ENCODE measurements at places on chromosomes 7 and 10. TPM values are rescaled to one million over a fixed set of nuclear protein-coding genes. Genes with fewer than 3 reads are reported as not detected.

DNA sequence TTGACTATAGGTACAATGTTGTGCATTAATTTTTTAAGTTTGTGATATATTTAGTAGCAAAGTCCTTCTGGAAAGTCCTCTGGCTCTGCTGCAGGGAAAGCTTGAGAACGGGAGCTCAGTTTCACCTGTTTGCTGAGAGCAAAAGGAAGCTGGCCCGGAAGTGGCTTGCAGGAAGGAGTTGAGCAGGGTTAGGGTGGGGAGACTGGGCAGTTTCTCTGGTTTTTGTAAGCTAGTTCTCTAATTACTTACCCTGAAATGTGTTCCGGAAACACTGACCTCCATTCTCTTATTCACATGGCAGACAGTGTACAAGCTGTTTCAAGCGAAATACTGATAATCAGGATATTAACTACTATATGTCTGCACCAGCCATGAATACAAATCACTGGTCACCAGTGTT, 22.3 kb downstream of the MAP3K8 start:
- peaks cover 21% of the 10 kb centered on the region for H3K36me3 ChIP-seq
- H3K4me1 ChIP-seq = peaks cover 7% of the 10 kb centered on the region
- H3K27me3 ChIP-seq = no peaks in the 10 kb centered on the region

DNA sequence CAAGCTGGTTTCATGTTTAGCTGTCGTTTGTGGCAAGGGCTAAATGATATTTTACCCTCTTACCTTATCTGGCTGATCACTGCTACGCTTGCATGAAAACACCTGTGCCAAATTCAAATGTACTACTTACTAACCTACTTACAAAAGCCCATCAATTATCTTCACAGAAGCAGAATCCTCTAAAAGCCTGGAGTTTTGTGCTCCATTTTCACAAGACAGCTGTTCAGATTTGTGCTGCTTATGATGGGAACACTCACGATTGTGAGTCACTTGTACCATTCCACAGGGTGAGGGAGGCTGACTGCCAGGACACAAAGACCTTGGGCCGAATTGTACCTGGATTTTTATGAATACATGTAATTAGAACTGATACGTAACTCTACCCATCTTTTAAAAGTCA, 245.0 kb upstream of the NPY start:
- peaks cover 8% of the 10 kb centered on the region for H3K4me1 ChIP-seq
- H3K4me3 ChIP-seq = no peak overlapping the region
- no peak for DNase-seq
- no peaks in the 10 kb centered on the region for H3K27me3 ChIP-seq
- H3K36me3 ChIP-seq = no peaks in the 10 kb centered on the region

DNA sequence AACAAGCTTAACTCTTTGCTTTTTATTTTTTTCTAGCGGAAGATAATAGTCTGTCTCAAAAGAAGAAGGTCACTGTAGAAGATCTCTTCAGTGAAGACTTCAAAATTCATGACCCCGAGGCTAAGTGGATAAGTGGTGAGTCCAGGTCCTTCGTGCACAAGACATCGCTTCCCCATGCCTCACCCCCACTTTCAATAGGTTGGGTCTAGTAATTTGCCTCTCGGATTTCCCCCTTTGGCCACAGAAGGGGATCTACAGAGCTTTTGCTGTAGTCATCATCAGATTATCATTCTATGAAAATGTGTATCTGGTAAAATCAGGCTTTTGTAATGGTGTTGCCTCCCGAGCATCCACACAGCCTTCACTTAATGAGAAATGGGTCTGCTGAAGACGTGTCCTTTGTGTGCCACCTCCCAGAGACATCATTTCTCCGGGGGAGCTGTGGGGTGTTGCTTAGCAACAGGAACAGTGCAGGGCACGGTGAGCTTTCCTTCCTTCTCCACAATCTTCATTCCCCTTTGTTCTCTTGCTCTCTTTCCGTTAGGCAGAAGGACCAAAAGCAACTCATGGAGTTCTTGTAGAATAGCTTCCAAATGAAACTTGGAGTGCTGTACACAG, 422.8 kb downstream of the DPP6 start:
- no peaks in the 10 kb centered on the region for H3K4me1 ChIP-seq
- H3K27me3 ChIP-seq = no peaks in the 10 kb centered on the region
- no peak overlapping the region for H3K4me3 ChIP-seq
- no peaks in the 10 kb centered on the region for H3K36me3 ChIP-seq
- no peak for DNase-seq

GRCh38 chr7:95865716-95866371, 93.5 kb downstream of the DYNC1I1 start:
- H3K27me3 ChIP-seq = no peaks in the 10 kb centered on the region
- DNase-seq = peak; percentile 72
- H3K36me3 ChIP-seq = no peaks in the 10 kb centered on the region
- no peak overlapping the region for H3K4me3 ChIP-seq
- H3K4me1 ChIP-seq = no peaks in the 10 kb centered on the region
- no peak overlapping the region for H3K27ac ChIP-seq

GRCh38 chr7:106281127-106281526, 3.7 kb downstream of the NAMPT start:
- no peak overlapping the region for H3K27ac ChIP-seq
- H3K27me3 ChIP-seq = no peaks in the 10 kb centered on the region
- no peak for DNase-seq
- peaks cover 20% of the 10 kb centered on the region for H3K4me1 ChIP-seq
- H3K4me3 ChIP-seq = no peak overlapping the region

DNA sequence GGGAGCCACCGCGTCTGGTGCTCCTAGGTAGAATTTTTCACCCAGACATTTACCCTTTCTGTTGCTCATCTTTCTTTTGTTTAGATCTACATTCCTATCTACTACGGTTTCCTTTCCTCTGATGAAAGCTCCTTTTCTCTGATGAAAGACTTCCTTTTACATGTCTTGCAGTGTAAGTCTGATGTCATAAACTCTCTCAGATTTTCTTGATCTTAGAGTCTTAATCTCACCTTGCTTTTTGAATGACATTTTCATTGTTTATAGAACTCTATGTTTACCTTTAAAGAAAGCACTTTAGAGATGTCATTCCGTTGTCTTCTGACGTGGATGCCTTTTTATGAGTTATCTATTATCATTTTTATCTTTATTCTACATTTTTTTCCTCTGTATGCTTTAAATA, 171.8 kb upstream of the MTPN start:
- no peaks in the 10 kb centered on the region for H3K4me1 ChIP-seq
- no peak overlapping the region for H3K27ac ChIP-seq
- H3K4me3 ChIP-seq = no peak overlapping the region
- H3K36me3 ChIP-seq = no peaks in the 10 kb centered on the region

GRCh38 chr10:102462512-102463054, 11.2 kb upstream of the C10orf95 start:
- H3K27ac ChIP-seq = peak overlapping the region; percentile 9
- peaks cover 6% of the 10 kb centered on the region for H3K4me1 ChIP-seq
- peaks cover 3% of the 10 kb centered on the region for H3K27me3 ChIP-seq

- H3K4me1 ChIP-seq = peaks cover 17% of the 10 kb centered on the region
- H3K4me3 ChIP-seq = no peak overlapping the region
- no peak for DNase-seq
- peaks cover 28% of the 10 kb centered on the region for H3K27me3 ChIP-seq
Measured at GRCh38 chr7:41693150-41693997, 9.5 kb downstream of the INHBA start.

GRCh38 chr7:45118889-45119331, 7.4 kb upstream of the TBRG4 start:
- H3K4me3 ChIP-seq = no peak overlapping the region
- no peaks in the 10 kb centered on the region for H3K4me1 ChIP-seq
- no peaks in the 10 kb centered on the region for H3K27me3 ChIP-seq
- no peak overlapping the region for H3K27ac ChIP-seq
- no peak for DNase-seq
- no peaks in the 10 kb centered on the region for H3K36me3 ChIP-seq

DNA sequence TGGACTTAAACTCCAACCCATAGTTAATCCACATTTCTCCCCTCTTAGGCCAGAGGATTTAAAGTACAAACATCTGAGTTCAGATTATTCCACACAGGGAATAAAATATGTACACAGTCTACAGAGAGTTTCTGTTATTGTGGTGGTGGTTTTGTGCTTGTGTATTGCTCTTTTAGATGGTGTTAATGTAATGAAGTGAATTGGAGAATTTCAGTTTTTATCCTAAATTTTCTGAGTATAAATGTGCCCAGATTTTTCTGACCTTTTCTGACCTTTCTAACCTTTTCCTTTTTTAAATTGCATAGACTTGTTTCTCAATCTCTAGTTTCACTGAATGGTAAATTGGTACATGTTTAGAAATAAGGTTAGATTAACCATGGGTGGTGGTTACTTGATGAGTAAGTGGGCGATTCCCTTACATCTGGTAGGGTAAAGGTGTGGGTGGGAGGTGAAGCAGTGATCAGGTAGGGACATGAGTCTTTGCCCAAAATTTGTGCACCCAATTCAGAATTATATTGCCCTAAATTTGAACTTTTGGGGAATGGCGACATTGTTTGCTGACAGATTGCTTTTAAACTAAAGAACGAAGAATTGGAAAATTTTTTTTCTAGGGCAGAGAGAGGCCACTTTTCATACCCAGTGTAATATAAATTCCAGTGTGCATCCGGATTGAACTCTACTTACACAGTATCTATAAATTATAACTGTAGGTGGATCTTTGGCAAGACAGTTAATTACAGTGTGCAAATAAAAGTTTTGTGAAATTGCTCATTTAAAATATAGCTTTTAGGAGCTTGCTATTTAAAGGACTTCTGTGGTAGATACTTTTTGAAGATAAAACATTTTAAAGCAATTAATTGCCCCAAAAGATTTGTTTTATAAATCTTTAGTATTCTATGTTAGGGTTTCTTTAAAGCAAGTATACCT, 62.2 kb downstream of the ST7 start:
- peak overlapping the region; percentile 45 for H3K27ac ChIP-seq
- H3K36me3 ChIP-seq = no peaks in the 10 kb centered on the region
- no peak for DNase-seq
- H3K4me1 ChIP-seq = peaks cover 3% of the 10 kb centered on the region

- no peaks in the 10 kb centered on the region for H3K27me3 ChIP-seq
- no peak for DNase-seq
- no peaks in the 10 kb centered on the region for H3K36me3 ChIP-seq
- H3K4me3 ChIP-seq = no peak overlapping the region
Measured at GRCh38 chr7:135919071-135919841, 57.9 kb downstream of the MTPN start.

DNA sequence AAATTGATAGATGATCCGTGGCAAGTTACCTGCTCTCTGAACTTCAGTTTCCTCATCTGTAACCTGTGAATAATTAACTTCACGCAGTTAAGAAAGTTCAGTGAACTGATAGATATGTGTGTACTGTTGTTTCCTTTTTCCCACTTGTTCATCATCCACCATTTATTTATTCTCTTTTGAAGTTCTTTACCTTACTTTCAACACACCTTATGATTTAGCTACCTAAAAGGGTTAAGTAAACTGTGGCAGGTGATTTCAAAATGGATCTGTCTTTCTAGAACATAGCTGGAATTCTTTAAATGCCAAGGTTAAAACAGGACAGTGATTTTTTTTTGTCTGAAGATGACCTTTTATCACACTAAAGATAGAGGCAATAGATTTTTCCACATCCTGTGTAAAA, 27.4 kb upstream of the MALRD1 start:
- H3K4me1 ChIP-seq = no peaks in the 10 kb centered on the region
- H3K4me3 ChIP-seq = no peak overlapping the region
- DNase-seq = no peak

GRCh38 chr7:235576-236395, 43.4 kb downstream of the FAM20C start:
- H3K27ac ChIP-seq = peak overlapping the region; percentile 73
- no peak overlapping the region for H3K4me3 ChIP-seq
- no peaks in the 10 kb centered on the region for H3K27me3 ChIP-seq
- no peak for DNase-seq

DNA sequence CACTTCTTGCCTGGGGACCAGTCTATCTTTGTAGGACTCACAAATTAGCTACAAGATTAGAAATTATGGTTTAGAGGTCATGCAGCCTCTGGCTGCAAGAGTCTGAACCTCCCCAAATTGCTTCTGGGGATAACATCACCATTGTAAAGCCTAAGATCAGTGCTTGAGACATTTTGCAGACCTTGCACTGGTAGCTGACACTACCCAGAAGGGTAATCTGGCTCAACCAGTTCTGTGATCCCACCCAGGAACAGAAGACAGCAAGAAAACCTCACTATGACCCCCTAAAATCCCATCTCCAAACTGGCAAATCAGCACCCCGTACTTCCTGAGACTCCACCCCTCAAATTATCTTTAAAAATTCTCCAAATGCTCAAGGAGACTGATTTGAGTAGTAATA, 58.2 kb upstream of the CDK13 start:
- no peaks in the 10 kb centered on the region for H3K36me3 ChIP-seq
- DNase-seq = no peak
- no peaks in the 10 kb centered on the region for H3K4me1 ChIP-seq
- no peak overlapping the region for H3K4me3 ChIP-seq

DNA sequence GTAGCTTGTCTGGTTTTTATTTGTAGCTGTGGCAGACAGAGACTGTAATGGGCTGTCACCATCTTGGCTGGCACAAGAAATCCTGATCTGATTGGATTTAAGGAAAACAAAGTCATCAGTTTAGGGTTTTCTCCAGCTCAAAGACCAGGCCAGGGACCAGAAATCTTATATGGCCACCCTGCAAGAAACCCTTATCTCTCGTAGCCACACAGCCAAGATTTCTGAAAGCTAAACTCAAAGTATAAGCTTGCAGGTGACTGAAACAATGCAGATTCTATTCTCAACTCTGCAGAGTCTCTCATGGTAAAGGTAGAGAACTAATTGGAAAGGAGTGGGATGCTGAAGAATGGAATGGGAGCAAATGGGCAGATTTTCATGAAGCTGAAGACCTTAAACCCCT, 3.2 kb upstream of the ASB13 start:
- H3K27me3 ChIP-seq = peaks cover 3% of the 10 kb centered on the region
- no peak overlapping the region for H3K27ac ChIP-seq
- DNase-seq = no peak
- H3K36me3 ChIP-seq = no peaks in the 10 kb centered on the region

DNA sequence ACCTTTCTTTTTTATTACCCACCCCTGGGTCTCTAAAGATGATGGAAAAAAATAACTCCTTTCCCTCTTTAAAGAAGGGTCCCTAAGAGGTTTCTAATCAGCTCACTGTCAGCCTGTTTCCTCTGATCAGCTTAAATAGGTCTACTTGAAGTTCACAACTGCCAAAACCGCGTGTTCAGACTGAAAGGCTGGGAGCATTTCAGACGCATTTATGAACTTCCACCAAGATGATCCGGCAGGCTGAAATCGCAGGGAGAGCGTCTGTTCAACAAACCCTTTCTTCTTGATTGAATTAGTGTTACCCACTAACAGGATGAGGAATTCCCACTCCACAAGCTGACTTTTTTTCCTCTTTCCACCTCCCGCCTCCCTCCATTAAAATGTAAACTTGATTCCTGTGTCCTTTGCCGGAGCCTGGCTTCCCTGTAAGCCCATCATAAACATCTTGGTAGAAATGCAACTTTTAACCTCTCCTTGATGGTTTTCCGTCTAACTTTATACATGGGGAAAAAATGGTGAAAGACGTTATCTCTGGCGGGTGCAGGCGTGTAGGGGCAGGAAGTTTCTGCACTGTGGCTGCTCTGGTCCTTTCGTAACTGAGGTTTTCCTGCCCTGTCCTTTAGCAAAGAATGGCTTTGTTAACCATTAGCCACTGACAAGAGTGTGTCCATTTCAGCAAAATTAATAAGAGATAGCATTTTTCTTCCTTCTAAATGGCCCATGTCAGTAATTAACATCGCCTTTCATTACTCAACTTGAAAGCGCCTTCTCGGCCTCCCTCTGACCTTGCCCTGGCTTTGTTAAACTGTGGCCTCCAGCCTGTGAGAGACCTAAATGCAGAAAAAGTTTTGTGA, 130.7 kb downstream of the BAMBI start:
- H3K4me1 ChIP-seq = peaks cover 8% of the 10 kb centered on the region
- peak overlapping the region; percentile 10 for H3K27ac ChIP-seq
- H3K36me3 ChIP-seq = no peaks in the 10 kb centered on the region
- no peaks in the 10 kb centered on the region for H3K27me3 ChIP-seq
- peak; percentile 96 for DNase-seq
- H3K4me3 ChIP-seq = no peak overlapping the region

GOLGA7B gene
- 1.0 TPM for total RNA-seq

ASB10 gene
- total RNA-seq = not detected

FAM24B gene
- 3.0 TPM for total RNA-seq

OPN1SW gene
- not detected for total RNA-seq

DNAAF5 gene
- 20.9 TPM for total RNA-seq

All from lung (tissue), 17 donors.